ENCODE measurements at places on chromosomes 16 and 17.

GRCh38 chr16:23293016-23293415 lies 9.1 kb upstream of the SCNN1B start:
- no peak for DNase-seq

- DNase-seq, result no peak
Measured at GRCh38 chr17:58364270-58364942, 12.4 kb upstream of the SUPT4H1 start.

DNA sequence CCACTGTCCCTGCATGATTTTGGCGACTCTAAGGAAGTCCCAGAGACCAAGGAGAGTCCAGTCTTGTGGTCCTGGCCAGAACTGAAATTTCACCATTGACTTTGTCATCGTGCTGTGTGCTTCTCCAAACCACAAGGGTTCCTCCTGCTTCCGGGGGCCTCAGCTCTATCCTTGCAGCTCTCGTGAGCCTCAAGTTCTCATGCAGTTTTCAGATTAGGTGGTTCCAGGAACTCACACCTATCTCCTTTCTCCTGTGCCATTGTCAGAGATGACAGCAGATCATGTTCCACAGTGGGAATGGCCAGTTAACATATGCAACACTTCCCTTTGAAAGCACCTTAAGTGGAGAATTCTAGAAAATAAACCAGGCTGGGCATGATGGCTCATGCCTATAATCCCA lies 97.9 kb upstream of the CRHR1 start:
- DNase-seq, result no peak

GRCh38 chr16:54976651-54977200 lies 46.1 kb downstream of the IRX5 start:
- DNase-seq, result no peak

GRCh38 chr16:16143038-16143763 lies 80.1 kb downstream of the ABCC6 start:
- no peak for DNase-seq

DNA sequence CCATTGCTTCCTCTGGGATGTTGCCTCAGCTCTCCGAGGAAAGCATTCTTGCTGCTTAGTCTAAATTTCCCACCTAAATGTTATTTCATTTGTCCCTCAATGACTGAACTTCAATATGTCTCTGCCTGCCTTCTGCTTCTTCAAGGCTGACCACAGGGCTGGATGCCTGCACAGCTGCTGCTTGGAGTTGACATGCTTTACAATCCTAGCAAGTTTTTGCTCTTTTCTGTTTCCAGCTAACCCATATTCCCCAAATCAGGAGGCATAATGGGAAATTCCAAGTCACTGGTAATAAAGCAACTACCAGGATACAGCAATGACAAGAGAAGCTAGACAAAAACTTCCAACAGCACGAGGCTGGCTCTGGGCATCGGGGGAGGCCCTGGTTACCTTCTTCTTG lies 48.9 kb downstream of the GTF3C1 start:
- no peak for DNase-seq

GRCh38 chr16:20647736-20648135 lies 49.7 kb downstream of the ACSM1 start:
- no peak for DNase-seq

DNA sequence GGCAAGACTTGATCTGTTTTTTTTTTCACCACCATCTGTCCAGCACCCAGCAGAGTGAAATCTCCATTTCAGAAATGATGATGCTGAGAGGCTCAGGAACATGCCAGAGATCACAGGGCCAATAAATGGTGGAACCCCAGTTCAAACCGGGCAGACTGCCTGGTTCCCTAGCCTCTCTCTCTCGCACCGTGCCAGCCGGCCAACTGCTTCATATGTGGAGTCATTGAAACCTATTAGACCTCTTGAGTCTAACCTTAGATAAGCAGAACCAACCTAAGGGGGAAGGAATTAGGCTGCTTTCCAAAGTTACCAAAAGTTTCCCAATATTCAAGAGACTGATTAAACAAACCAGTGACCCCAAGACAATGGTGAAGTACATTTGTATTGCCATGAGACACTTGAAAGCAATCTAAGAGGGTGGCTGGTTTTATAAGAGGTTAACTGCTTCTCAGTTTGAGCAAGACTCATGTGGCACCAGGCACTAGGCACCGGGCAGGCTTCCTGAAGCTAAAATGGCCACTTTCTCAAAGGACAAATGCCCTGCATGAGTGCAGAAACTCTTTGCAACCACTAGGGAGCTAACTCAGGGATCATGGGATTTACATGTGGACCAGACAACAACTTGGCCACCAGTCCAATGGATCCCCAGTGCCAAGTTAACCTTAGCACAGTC lies 18.4 kb downstream of the TOX3 start:
- no peak for DNase-seq

- no peak for DNase-seq
Measured at GRCh38 chr16:14109782-14110727, 38.9 kb downstream of the MRTFB start.

DNA sequence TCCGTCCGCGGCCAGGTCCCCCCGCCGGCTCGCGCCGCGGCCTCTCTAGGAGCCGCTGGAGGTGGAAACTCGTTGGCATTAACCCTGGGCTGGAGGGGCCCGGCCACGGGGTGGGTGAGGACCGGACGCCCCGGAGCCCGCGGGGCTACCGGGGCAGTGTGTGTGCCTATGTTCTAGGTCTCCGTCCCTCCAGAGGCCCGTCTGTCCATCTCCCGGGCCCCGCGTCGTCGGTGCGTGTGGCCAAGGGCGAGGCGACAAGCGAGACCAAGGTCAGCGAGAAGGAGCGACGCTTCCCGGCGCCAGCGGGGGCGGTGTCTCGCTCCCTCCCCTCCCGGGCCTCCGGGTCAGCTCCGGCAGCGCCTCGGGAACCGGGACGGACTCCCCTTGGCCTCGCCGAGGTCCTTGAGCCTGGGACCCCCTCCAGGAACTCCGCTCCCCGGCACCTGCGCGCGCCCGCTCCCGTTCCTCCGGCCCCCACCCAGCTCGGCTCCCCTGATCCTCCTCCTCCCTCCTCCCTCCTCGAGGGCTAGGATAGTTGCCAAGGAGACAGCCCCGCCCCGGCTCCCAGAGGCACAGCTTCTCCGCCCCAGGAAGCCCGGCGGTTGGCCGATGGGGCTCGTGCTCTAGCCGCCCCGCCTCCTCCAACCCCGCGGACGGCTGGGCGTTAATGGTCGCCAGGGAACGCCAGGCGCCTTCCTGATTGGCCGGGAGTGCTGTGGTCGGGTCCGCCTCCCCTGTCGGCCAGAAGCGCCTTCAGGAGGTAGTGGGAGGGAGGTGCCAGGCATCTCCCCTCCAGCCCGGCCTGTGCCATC lies 663 bp upstream of the ZNF768 start:
- peak; percentile 95 for DNase-seq

Measured in activated naive CD8-positive, alpha-beta T cell treated with anti-CD3 and anti-CD28 coated beads, Interleukin-2, amount 10 ng/mL, durations not matched to agents 7 days and 5 days (primary cell).